CD4-positive, alpha-beta T cell (primary cell): ENCODE measurements at places on chromosomes 12 and 14. TPM values are rescaled to one million over a fixed set of nuclear protein-coding genes. Genes with fewer than 3 reads are reported as not detected.

The KRT73 gene
- 69.7 TPM for total RNA-seq

- DNase-seq, result no peak
- no peak overlapping the region for H3K27ac ChIP-seq
- no peak overlapping the region for H3K4me3 ChIP-seq
- no peaks in the 10 kb centered on the region for H3K36me3 ChIP-seq
These were observed 2.6 kb upstream of the C12orf76 start for GRCh38 chr12:110050927-110051326.

GRCh38 chr12:123396543-123396942 lies 12.6 kb downstream of the KMT5A start:
- no peak overlapping the region for H3K27ac ChIP-seq
- no peak overlapping the region for H3K4me3 ChIP-seq
- no peak for DNase-seq

- no peaks in the 10 kb centered on the region for H3K4me1 ChIP-seq
- no peak for DNase-seq
- no peak overlapping the region for H3K27ac ChIP-seq
- H3K36me3 ChIP-seq, result no peaks in the 10 kb centered on the region
- H3K27me3 ChIP-seq, result no peaks in the 10 kb centered on the region
- no peak overlapping the region for H3K4me3 ChIP-seq
These were observed 21.6 kb upstream of the MED13L start for GRCh38 chr12:116299064-116299463.

DNA sequence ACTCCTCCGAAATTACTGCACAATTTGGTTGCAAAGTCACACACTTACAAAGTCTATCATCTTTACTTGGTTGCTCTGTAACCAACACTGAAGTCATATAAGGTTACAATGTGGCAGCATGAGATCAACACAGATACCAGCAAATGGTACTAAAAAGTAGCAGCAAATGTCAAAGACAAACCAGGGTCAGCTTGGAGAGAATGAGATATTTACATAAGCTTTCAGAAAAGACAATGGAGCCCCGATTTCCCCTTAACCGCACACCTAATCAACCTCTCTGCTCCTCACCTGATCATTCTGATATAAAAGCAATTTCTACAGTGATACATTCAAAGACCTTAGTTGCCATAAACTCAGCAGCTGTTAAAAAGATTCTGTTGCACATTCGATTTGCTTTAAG lies 76.4 kb upstream of the FOXN3 start:
- H3K4me3 ChIP-seq, result no peak overlapping the region
- no peak for DNase-seq
- no peaks in the 10 kb centered on the region for H3K4me1 ChIP-seq
- H3K36me3 ChIP-seq, result peaks cover 10% of the 10 kb centered on the region
- H3K27me3 ChIP-seq, result no peaks in the 10 kb centered on the region
- H3K27ac ChIP-seq, result no peak overlapping the region

- DNase-seq, result no peak
- H3K27ac ChIP-seq, result no peak overlapping the region
- H3K36me3 ChIP-seq, result no peaks in the 10 kb centered on the region
- no peaks in the 10 kb centered on the region for H3K4me1 ChIP-seq
These were observed 7.0 kb downstream of the MYL2 start for GRCh38 chr12:110913119-110914056.

DNA sequence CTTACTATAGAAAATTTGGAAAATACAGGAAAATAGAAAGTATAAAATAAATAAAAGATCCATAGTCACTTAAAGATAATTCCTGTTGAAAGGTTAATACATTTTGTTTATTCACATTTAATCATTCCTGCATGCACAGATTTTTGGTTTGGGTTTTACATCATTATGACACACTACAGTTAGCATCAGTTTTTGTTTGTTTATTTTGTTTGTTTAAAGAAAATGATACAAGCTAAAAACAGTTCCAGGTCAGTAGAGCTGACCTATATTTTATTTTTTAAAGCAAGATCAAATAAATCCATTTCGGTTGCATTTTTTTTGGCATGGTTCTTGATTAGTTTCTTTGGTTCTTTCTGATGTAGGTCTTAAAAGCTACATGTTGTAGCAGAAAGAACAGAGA lies 68.8 kb upstream of the CCDC91 start:
- no peak for DNase-seq
- no peaks in the 10 kb centered on the region for H3K36me3 ChIP-seq
- H3K27me3 ChIP-seq, result no peaks in the 10 kb centered on the region
- H3K4me1 ChIP-seq, result no peaks in the 10 kb centered on the region

The PFKM gene
- total RNA-seq, result 9.4 TPM

- DNase-seq, result no peak
- peaks cover 19% of the 10 kb centered on the region for H3K4me1 ChIP-seq
- H3K36me3 ChIP-seq, result no peaks in the 10 kb centered on the region
- H3K4me3 ChIP-seq, result no peak overlapping the region
These were observed 48.7 kb upstream of the PLXNC1 start for GRCh38 chr12:94099632-94100031.

The TTC9 gene
- 6.8 TPM for total RNA-seq

The FLVCR2 gene
- total RNA-seq, result 2.3 TPM

The PRB2 gene
- total RNA-seq, result not detected

- no peak overlapping the region for H3K27ac ChIP-seq
- DNase-seq, result no peak
- no peaks in the 10 kb centered on the region for H3K4me1 ChIP-seq
- H3K4me3 ChIP-seq, result no peak overlapping the region
These were observed 266.9 kb downstream of the KTN1 start for GRCh38 chr14:55846826-55847446.

DNA sequence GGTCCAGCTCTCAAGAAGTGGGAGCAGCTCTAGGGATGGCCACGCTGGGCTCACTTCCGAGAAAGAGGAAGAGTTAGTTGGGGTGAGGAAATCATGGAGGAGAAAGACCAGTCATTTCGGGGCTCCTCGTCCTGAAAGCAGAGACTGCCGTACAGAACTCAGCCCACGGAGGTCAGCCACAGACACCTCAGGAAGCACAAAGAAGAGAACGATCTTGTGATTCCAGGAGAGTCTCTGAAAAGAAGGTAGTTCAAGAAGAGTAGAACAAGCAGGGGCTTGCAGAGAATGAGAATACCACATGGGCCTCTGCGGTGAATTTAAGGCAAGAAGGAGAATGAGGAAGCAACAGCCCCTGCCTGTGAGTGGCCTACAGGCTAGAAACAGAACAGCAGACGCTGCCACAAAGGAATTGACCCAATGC lies 311.9 kb downstream of the CACNA1C start:
- H3K4me3 ChIP-seq, result no peak overlapping the region
- H3K36me3 ChIP-seq, result no peaks in the 10 kb centered on the region
- peaks cover 17% of the 10 kb centered on the region for H3K4me1 ChIP-seq
- no peak overlapping the region for H3K27ac ChIP-seq
- no peaks in the 10 kb centered on the region for H3K27me3 ChIP-seq
- no peak for DNase-seq

- H3K27ac ChIP-seq, result no peak overlapping the region
- H3K27me3 ChIP-seq, result no peaks in the 10 kb centered on the region
- no peak overlapping the region for H3K4me3 ChIP-seq
- no peaks in the 10 kb centered on the region for H3K4me1 ChIP-seq
- no peaks in the 10 kb centered on the region for H3K36me3 ChIP-seq
These were observed 133.4 kb upstream of the FGD4 start for GRCh38 chr12:32265951-32266350.

- peaks cover 6% of the 10 kb centered on the region for H3K4me1 ChIP-seq
- no peaks in the 10 kb centered on the region for H3K36me3 ChIP-seq
- no peaks in the 10 kb centered on the region for H3K27me3 ChIP-seq
- H3K27ac ChIP-seq, result no peak overlapping the region
- no peak overlapping the region for H3K4me3 ChIP-seq
- DNase-seq, result no peak
These were observed 211.4 kb upstream of the OR4E1 start for GRCh38 chr14:21884995-21885394.

The STON2 gene
- total RNA-seq, result not detected

The TPH2 gene
- not detected for total RNA-seq

DNA sequence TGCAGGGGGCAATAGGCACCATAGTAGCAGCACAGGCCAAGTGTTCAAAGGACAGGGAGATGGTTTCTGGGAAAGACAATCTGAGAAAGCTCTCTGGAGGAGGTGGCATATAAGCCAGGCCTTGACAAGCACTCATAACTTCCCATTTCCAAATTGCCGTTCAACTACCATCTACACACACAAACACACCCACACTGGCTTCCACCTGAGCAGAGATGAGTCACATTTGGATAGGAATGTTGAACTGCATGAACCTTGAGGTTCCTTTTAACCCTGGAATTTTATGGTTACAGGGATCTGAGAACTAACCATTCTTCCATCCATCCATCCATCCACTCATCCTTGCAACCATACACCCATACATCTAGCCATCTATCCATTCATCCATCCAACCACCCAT lies 86.6 kb downstream of the KSR2 start:
- H3K4me1 ChIP-seq, result no peaks in the 10 kb centered on the region
- no peaks in the 10 kb centered on the region for H3K27me3 ChIP-seq
- no peak overlapping the region for H3K27ac ChIP-seq
- H3K4me3 ChIP-seq, result no peak overlapping the region
- no peaks in the 10 kb centered on the region for H3K36me3 ChIP-seq

DNA sequence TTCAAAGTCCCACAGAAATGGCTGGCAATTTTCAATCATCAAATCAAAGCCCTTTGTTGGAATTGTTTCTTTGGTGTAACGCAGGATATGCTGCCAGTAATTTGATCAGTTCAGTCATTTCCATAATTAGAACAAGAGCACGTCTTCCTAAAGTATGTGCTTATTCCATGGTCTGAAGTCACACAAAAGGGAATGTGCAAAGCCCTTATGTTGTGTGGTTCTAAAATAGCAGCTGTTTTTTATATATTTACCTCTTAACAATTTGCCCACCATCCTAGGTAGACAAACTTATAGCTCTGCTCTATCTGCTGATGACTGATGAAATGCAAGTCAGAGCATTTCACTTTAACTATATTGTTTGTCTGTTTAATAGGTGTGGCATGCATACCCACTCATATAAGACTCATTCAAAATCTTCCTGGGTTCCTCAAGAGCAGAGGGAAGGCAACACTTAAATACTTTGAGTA lies 176.1 kb upstream of the SLC38A2 start:
- H3K27ac ChIP-seq, result no peak overlapping the region
- H3K36me3 ChIP-seq, result no peaks in the 10 kb centered on the region
- DNase-seq, result no peak
- H3K27me3 ChIP-seq, result no peaks in the 10 kb centered on the region
- peaks cover 9% of the 10 kb centered on the region for H3K4me1 ChIP-seq

DNA sequence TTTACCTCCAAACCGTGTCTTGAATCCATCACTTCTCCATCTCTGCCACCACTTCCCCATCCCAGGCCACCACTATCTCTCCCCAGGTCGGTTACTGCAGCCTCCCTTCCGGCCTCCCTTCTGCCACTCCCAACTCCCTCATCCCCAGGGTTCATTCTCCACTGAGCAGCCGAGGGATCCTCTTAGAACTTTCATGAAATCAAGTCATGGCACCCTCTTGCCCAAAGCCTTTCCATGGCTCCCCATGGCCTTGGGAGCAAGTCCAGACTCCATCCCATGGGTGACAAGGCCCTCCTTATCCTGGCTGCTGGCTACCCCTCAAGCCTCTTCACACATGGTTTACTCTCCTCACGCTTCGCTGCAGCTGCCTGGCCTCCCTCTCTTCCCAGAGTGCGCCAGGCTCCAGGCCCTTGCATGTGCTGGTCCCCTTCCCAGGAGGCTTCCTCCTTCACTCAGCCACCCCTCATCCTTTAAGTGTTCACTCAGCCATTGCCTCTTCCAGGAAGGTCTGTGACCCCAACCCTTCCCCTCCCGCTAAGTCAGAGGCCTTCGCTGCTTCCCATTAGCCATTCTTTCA lies 17.9 kb upstream of the SH2B3 start:
- no peaks in the 10 kb centered on the region for H3K4me1 ChIP-seq
- no peak overlapping the region for H3K27ac ChIP-seq
- no peak for DNase-seq
- no peak overlapping the region for H3K4me3 ChIP-seq

DNA sequence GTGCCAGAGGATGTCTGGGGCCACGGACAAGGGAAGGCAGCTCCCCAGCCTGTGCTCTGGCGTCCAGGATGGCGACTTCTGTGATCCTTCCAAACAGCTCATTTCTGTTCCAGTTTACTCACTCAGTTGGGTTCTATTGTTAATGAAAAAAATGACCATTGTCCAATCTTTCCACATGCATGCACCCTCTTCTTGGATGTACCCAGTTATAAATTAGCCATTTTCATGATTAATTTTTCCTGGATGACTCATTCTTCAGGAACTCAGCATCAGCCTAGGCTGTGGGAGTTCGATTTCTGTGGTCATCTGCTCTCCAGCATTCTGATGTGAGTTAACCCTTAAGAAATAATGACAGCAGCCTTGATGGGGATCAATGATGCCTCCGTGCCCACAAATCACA lies 926.8 kb downstream of the BCL11B start:
- no peak for DNase-seq
- H3K27me3 ChIP-seq, result no peaks in the 10 kb centered on the region
- H3K27ac ChIP-seq, result no peak overlapping the region
- H3K36me3 ChIP-seq, result no peaks in the 10 kb centered on the region

DNA sequence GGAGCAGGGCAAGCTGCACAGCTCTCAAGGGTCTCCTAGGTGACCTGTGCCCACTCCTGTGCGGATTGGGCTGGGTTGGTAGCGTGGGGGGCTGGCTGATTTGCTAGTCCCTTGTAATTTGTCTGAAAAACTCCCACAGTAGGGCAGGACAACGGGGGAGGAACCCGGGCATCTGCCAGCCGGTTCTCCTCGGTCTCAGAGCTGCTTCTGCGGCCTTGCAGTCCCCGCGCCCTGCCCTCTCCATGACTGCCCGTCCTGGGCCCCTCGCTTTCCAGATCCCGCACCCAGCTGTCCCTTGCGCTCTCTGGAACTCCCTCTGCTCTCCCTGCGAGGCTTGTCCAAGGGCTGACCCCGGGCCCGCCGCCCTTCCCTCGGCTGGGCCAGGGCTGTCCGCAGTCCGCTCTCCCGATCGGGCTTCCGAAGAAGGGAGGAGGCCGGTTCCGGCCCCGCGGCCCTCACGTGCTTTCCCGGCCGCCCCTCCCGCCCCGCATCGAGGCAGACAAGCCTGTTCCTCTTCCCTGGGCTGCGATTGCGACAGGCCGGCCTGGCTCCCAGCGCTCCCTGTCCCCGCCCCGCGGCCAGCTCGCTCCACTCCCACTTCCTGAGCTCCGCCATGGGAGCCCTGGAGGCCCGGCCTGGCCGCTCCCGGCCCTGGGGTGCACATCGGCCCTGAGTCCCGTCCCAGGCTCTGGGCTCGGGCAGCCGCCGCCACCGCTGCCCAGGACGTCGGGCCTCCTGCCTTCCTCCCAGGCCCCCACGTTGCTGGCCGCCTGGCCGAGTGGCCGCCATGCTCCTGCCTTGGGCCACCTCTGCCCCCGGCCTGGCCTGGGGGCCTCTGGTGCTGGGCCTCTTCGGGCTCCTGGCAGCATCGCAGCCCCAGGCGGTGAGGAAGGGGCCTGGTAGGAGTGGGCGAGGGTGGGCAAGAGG lies at the start of gene LTBR:
LTBR (plus strand) TSS at position 591 of the 927 bp plus-strand sequence; CDS start at position 788, 197 bp downstream.
- peak within 1 kb of the TSS; percentile 35 for H3K4me3 ChIP-seq
- DNase-seq, result no peak
- H3K36me3 ChIP-seq, result no peaks in the 10 kb centered on the region
- no peak within 1 kb of the TSS for H3K27ac ChIP-seq
- peaks cover 14% of the 10 kb centered on the region for H3K4me1 ChIP-seq

GRCh38 chr12:2691345-2692071 lies 103.3 kb upstream of the FKBP4 start:
- H3K4me3 ChIP-seq, result peak overlapping the region; percentile 77
- H3K27me3 ChIP-seq, result no peaks in the 10 kb centered on the region
- DNase-seq, result peak; percentile 28
- H3K4me1 ChIP-seq, result peaks cover 31% of the 10 kb centered on the region
- H3K36me3 ChIP-seq, result no peaks in the 10 kb centered on the region
- peak overlapping the region; percentile 83 for H3K27ac ChIP-seq
